GM10248 (cell line): ENCODE measurements at places on chromosomes 12 and 14.

DNA sequence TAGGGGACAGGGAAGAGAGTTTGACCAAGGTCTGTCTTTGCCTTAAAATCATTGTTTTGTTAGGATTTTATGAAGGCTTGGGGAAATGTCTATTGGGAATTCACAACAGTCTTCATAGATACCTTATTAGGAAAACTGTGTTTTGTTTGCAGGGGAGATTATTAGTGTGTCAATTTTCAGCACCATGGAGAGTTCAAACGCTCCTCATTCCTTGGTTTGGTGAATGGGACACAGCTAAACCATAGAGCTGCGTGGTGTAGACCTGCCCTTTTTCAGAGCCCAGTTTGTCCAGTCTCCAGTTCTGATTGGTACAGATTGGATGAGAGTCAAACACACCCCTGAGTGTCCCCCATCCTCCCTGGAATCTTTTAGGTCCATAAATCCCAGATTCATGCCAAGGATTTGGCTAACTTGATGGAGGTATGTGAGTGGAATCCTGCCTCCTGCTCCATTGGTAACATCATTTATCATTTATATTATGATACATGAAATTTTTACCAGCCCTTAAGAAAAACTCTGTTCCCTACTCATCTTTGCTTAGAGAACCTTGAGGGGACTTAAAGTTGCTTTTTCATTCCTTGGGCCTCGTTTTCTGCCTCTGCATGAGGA is 12.0 kb downstream of the NGDN start:
- no peak for DNase-seq

DNA sequence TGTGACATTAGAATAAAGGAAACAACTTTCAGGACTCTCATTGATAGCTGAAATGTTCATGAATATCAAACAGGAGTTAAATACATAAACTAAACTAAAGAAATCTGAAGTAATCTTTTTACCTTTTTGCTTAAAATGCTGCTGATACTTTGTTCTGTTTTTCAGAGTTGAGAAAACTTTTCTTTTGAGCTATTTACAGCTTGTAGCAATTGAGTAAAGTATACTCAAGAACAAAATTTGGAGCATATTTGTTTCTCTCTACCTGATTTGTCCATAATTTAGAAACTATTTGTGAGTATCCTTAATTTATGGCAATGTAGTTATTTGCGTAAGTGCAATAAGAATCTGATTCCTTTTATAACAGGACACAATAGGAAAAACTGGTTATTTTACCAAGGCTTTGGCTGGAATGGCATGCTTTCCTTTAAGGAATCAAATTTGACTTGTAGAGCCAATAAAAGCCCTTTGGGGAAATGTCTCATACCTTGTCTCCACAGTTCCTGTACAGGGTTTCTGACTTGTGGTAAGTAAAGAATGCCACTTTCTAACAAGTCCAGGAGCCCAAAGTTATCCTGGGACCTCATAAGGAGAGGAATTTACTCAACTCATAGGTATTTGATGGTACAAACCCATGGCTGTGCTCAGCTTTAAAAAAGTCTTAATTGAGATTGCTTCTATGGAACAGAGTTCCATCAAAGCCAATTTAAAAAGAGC is 195.7 kb downstream of the TMEM117 start:
- DNase-seq = no peak

DNA sequence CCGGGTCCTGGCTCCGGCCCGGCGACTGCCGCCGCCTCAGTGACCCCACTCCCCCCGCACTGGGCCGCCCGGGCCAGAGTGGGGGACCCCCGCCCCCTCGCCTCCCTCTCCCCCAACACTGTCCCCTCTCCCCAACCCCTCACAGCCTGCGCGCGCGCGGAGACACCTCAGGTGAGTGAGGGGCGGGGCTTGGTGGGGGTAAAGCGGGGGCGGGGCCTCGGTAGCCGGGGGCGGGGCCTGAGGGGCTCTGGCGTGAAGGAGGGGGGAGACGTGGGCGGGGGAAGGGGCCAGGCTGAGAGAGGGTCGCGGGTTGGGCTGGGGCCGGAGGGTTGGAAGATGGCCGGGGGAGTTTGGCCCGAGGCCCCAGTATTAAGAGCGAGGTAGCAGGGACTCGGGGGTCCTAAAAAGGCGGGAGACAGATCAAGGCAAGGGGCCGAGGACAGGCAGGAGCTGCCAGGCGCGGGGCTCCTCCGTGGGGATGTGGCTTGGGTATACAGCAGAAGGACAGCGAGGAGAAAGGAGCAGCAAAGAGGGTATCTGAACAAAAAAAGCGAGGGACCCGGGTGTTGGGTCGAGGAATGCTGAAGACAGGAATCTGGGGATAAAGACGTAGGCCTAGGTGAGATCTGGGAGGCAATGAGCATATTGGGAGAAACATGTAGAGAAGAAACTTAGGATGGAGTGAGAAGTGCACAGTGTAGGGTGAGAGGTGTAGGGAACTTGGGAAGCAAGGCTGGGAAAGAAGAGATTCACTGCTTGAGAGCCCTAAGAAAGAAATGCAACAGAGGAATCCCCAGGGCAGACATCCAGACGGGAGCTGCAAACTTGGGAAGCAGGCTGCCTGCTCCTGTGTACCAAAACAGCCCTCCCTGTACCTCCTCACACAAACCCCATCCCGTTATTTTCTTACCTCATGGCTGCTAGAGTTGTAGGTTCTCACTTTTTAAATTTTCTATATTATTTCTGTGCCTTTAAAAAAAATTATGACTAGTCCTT is 10.8 kb downstream of the SUOX start:
- peak; percentile 84 for DNase-seq

GRCh38 chr14:74491956-74492775 is 939 bp downstream of the NPC2 start:
- DNase-seq = no peak

DNA sequence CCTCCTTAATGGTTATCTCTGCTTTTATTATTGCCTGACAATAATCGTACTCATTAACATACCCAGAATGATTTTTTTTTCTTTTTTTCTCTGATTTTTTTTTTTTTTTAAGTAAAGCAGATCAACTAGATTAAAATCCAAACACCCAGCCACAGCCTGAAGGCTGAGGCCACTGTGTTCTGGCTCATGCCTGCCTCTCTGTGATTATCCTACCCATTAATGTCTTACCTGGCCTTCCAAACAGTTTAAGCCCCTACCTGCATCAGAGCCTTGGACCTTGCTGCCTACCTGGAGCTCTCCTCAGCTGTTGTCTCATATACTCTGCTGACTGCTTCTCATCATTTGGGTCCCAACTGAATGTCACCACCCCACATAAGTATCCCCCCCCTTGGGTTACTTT is 6.8 kb upstream of the TMED10 start:
- DNase-seq = no peak

DNA sequence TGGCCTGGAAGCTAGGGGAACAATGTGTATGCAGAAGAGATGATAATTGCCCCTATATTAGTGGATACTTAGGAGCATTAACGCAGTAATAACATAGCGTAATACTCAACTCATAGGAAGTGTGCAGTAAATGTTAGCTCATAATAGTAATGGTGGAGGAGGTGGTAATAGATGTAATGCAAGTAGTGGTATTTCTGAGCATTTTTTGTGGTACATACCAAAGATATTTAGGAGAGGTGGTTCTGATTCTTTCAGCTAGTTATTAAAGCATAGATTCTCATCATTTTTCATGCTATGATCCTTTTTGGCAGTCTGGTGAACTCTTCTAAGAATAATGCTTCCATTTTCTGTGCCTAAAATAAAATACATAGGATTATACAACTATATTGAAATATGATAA is 233.1 kb downstream of the PTPRO start:
- DNase-seq = no peak
